ENCODE measurements at places on chromosomes 1 and 21.

GRCh38 chr1:16189003-16189402, 23.4 kb downstream of the ARHGEF19 start:
- no peak for DNase-seq

GRCh38 chr1:156922986-156923669, 2.7 kb downstream of the LRRC71 start:
- no peak for DNase-seq

GRCh38 chr1:65577278-65577677, 156.8 kb downstream of the LEPR start:
- DNase-seq: no peak

- no peak for DNase-seq
Observed at GRCh38 chr1:63728611-63729226, 45.1 kb upstream of the ROR1 start.

- no peak for DNase-seq
Observed at GRCh38 chr1:39080831-39081270, 54.7 kb downstream of the NDUFS5 start.

DNA sequence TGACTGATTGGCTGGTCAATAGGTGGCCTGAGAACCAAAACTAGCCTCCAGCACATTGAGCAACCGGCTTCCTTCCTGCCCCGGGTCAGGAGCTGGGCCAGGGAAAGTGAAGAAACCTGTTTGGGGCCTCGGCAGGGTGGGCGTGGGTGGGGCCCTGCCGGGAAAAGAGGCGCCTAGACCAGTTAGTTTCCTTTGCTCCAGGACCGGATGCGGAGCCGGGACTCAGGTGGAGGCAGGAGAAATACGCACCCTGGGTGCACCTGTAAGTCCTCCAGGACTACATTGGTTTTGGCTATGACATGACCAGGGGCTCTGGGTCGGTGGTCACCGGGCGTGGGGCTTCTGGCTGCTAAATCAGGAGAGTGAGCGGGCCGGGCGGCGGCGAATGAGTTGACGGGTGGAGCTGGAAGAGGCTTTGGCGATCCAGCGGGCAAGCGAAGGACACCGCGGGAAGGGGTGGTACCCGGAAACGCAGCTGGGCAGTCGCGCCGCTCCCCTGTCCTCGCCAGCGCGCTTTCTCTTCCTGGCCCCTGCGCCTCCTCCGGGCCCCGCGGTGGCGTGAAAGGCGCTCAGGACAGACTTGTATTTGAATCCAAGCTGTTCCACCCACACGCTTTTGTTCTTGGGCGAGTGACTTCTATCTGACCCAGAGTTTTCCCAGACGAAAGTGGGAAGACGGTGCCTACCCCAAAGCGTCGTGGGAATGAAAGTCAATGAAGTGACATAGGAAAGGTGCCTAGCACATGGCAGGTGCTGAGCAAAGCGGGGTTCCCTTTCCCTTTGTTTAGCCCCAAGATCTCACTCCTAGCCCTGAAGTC, 30.6 kb upstream of the JUN start:
- no peak for DNase-seq

DNA sequence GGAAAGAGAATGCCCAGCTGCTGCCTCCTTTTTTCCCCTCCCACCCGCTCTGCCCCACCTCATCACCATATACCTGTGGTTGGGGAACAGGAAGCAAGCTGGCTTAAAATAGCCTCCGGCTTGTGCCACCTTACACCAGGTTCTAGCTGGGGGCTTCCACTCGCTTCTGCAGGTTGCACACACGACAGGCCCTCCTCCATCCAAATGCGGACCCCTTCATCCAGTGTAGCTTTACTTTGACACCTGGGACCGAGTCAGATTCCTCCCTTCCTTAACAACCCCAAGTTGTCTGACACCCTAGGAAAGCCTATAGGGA, 14.6 kb downstream of the BLACAT1 start:
- DNase-seq: no peak

GRCh38 chr1:173536223-173536622, 59.1 kb downstream of the PRDX6 start:
- DNase-seq: no peak

DNA sequence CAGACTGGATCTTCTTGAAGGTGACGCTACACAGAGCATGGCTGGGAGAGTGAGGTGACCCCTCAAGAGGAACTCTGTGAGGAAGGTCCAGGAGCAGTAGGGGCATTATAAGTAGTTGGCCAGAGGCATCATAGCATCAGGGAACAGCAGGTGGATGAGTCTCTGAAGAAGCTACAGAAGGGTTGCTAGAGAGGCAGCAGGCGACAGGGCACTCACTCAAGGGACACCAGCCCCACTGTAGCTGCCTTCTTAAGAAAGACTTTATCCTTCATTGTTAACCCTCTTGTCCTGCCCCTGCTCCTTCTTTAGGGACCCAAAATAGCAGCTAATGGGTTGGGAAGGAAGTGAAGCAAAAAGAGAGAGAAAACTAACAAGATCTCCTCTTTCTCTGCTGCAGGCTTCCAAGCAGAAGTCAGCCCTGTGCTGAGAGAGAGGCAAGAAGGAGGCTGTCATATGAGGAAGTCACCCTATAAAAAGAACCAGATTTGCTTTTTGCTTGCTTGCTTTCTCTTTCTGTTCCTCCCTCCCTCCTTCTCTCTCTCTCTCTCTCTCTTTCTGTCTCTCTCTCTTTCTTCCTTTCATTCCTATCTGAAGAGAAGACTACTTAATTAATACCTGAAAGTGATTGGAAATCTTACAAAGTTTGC, 7.7 kb upstream of the CD5L start:
- no peak for DNase-seq

DNA sequence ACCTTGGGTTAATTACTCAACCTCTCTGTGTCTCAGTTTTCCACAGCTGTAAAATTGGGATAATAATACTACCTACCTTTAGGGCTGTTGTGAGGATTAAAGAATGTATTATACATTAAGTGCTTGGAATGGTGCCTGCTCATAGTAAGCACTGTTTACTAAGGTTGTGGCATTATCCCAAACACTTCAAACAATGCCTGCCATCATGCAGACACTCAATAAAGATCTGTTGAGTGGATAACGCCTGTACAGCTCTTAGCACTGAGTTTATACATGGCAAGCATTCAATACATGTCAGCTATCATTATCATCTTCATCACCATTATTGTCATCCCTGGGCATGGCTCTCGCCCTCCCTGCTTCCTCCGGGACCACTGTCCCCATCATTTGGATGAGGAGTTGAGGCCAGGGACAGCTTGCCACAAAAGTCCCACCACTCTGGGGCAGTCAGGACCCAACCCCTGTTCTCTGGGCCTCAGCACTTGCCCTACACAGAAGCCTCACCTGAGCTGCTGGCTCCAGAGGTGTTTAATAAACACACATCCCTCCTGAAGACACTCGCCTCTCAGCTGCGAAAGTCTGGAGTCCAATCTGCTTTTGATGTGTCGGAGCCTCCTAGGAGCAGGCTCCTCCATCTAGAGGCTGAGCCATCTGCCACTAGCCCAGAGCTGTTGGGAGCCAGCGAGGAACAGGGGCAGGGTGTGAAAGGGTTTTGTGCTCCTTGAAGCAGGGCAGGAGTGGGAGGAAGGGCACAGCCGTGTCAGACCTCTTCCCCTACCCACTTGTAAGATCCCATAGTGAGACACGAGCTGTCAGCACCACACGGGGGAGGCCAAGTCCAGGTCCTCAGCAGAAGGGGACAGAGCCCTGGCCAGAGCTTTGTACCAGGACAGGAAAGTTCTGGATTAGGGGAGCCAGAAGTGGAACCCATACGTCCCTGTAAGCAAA, 80.9 kb upstream of the ZC3H12A start:
- no peak for DNase-seq

- no peak for DNase-seq
Observed at GRCh38 chr1:16126160-16126559, 29.7 kb downstream of the EPHA2 start.

DNA sequence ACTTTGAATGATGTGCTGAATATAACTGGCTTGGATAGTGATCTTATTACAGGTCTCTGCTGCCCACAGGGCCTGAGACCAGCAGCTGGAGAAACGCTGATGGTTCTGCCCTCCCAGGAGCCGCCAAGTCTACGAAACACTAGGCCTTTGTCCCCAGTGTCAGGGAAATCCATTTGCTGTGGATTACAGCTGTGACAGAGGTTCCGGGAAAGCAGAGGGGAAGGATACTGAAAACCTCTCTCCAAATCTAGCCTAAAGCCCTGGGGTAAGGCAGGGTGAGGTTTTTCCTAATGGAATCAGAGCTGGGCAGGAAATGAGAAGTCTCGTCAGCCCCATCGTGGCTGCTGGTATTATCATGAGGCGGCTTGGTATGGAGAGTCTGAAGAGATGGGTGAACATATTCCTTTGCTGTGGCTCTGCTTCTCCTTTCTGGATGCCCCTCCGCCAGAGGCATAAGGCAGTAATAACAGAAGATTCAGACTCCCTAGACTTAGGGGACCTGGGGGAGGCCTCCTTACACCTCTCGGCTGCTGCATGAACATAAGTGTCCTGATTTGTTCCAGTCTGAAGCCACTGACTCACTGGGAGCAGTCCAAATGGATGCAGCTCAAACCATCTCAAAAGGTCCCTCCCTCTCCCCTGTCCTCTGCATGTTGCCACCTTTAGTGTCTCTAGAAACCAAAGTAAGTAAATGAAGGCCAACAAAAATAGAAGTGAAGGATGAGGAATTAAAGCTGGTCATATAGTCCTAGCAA, 48.1 kb downstream of the PHC2 start:
- no peak for DNase-seq

DNA sequence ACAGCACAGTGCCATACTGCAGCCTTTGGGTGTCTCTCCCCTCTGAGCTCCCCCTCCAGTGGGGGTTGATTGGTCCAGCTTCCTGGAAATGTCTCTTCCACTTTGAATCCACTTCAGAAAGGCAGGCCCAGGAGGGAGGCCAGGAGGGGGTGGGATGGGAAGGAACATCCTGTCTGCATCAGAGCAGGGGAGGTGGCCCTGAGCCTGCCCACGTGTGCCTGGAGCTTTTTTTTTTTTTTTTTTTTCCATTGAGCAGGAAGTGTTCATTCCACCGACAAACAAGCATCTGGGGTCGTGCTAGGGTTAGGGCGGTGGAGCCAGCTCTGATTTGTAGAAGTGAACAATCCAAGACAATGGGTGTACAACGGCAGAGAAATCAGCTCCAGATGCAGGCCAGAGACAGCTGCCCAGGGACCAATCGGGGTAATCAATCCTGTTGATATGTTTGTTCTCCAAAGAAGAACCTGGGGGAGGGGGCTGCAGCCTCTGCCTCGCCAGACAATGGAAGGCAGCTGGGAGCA, 93.3 kb downstream of the SSBP3 start:
- DNase-seq: no peak

DNA sequence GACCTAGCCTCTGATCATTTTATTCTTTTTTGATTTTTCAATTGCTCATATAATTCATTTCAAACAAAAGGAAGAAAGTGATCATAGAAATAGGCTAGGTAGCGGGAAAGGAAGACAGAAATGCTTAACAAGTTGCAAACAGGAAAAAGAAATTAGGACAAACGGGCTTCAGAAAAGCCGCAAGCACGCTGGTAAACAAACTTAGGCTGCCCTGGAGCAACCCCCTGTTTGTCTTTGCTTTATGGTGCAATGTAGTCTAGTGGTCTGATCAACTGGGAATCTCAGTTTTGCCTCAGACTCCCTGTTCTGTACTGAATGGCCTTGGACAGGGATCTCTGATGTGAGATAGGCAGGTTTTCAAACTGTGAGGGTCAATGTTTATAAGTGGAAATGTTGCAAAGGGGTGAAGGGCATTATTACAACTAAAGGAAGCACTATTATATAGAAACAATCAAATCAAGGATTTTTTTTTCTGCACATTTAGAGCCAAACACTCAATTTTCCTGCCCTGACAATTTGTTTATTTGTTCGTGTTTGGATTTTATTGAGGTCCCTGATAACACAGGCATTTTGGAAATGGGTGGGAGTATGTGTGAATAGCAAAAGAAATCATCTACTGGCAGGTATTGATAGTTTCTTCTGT, 146.8 kb upstream of the NRIP1 start:
- DNase-seq: no peak

- no peak for DNase-seq
Observed at GRCh38 chr1:228786361-228787129, 51.3 kb downstream of the RHOU start.

- DNase-seq: no peak
Observed at GRCh38 chr1:150161747-150162581, 12.2 kb downstream of the PLEKHO1 start.

- DNase-seq: no peak
Observed at GRCh38 chr1:4957027-4957426, 302.6 kb downstream of the AJAP1 start.

DNA sequence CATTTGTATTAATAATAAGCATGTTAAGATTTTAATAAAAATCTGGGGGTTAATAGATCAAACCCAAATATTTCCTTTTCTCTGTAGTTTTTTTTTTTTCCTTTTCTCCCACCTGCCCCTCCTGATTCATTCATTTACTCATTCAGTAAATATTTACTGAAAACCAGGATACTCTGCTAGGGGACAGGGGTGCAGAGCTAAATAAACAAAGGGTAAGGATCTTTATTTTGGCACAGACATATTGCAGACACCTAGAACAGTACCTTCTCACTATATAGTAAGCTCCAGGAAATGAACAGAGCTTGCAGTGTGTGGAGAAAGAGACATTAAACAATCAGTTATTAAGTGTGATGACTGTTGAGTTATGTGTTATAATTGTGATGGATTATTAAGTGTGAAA, 60.9 kb downstream of the AK5 start:
- DNase-seq: no peak

DNA sequence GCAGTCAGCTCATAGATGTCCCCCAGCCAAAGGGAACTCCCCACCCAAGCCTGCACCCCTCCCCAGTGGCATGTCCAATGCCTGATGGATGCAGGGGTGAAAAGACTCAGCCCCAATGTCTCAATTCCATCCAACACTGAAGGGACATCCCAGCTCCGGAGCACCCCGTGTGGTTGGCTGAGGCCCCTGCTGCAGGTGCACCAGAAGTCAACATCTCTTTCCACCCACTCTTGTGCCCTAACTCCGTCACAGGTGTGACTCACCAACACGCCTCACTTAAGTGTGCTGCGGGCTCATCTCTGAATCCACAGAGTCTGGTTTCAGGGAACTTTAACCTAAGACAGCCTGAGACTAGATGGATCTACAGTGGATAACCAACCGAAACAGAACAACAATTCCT, 40.9 kb upstream of the ZBTB18 start:
- DNase-seq: no peak

- no peak for DNase-seq
Observed at GRCh38 chr1:3172431-3173380, 103.7 kb downstream of the PRDM16 start.

- DNase-seq: no peak
Observed at GRCh38 chr21:17931080-17931479, 111.9 kb upstream of the C21orf91 start.

- no peak for DNase-seq
Observed at GRCh38 chr1:36284517-36284916, 21.7 kb upstream of the SH3D21 start.

GRCh38 chr1:112307930-112308591, 88.0 kb upstream of the CTTNBP2NL start:
- no peak for DNase-seq

GRCh38 chr1:210246447-210246846, 13.9 kb downstream of the SERTAD4 start:
- no peak for DNase-seq

- no peak for DNase-seq
Observed at GRCh38 chr1:959731-960362, 537 bp upstream of the KLHL17 start.

Measured in GM12891 (cell line).